Dermis blood vessel endothelial cell (primary cell): ENCODE measurements at places on chromosomes 12 and 14. TPM values are rescaled to one million over a fixed set of nuclear protein-coding genes. Genes with fewer than 3 reads are reported as not detected.

DNA sequence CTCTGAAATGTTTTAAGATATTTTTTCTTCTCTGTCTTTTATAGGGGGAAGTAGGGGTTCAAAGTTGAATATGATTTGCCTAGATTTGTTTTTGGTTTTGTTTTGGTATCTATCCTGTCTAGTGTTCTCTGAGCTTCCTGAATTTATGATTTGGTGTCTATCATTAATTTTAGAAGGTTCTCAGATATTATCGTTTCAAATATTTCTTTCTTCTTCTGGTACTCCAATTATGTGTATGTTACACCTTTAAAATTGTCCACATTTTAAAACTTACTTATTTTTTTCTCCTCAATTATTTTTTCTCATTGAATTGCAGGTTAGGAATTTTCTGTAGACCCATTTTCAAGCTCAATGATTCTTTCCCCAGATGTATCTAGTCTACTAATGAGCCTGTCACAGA is 13.8 kb upstream of the DCN start:
- no peak for DNase-seq

- DNase-seq: no peak
Measured at GRCh38 chr12:25347716-25348592, 97.2 kb upstream of the KRAS start.

- no peak for DNase-seq
Measured at GRCh38 chr12:125470838-125471783, 405.9 kb downstream of the AACS start.

DNA sequence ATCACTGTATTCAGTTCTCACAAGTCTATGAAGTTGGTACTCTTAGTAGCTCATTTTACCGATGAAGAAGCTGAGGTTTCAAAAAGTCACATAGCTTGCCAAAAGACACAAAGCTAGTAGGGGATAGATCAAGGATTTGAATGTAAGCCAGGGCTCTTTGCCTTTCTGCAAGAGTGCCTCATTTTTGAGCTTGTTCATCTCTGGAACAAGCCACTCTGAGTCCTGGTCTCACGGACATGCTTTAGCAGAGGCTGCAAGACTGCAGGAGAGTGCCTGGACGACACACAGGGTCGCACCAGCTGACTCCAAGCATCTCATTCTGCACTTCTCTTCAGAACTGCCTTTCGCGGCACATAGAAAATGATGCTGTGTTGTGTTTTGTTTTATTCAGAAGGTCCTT is 3.7 kb downstream of the NUAK1 start:
- DNase-seq: no peak

DNA sequence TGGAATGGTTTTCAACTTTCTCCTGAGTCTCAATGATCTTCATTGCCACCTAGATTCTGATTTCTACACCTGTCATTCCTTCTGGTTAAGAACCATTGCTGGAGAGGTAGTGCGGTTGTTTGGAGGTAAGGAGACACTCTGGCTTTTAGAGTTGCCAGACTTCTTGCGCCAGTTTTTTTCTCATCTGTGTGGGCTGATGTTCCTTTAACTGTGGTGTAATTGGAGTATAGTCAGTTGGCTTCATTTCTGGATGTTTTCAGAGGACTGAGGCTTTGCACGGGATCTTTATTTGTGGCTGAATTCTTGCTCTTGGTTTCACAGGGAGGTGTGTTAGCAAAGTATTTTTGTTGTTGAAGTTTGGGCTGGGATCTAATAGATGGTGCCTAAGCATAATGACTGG is 5.7 kb upstream of the CLEC4D start:
- no peak for DNase-seq

DNA sequence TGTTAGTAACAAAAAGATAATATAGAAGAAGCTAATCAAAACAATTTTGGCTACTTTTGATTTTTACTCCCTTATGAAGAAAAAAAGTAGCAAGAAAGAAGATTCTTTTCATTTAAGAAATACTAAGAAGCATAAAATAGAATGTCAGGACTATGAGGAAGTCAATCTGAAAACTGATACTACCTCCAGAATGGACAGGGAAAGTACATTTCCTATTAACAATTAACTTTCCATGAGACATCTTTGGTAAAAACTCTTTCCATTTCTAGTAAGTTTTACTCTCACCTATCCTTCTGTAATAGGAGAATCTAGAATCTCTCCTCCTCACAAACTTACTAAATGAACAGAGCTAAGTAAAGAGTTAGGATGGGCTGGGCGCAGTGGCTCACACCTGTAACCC is 51.3 kb upstream of the NPFF start:
- no peak for DNase-seq

- DNase-seq: no peak
Measured at GRCh38 chr12:47744778-47745436, 13.8 kb downstream of the RAPGEF3 start.

GRCh38 chr14:92341791-92342190 is 18.8 kb downstream of the SLC24A4 start:
- no peak for DNase-seq

- DNase-seq: no peak
Measured at GRCh38 chr12:122872815-122873361, 23.0 kb downstream of the VPS37B start.

DNA sequence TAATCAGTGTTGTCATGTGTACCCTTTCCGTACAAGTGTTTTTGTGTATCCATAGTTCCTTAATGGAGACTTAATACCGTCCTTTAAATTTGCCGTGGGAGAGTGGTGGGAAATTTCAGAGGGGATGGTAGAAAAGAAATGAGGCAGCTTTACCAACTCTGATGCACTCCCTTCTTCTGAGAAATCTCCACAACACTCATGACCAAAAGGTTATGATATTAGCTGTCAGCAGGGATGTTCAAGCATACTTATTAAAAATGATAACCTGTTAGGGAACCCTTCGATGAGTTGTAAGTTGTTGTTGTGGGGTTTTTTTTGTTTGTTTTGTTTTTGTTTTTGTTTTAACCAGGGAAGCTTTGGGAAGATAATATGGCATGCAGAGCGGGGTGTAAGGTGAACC is 12.5 kb downstream of the RAB21 start:
- DNase-seq: no peak

DNA sequence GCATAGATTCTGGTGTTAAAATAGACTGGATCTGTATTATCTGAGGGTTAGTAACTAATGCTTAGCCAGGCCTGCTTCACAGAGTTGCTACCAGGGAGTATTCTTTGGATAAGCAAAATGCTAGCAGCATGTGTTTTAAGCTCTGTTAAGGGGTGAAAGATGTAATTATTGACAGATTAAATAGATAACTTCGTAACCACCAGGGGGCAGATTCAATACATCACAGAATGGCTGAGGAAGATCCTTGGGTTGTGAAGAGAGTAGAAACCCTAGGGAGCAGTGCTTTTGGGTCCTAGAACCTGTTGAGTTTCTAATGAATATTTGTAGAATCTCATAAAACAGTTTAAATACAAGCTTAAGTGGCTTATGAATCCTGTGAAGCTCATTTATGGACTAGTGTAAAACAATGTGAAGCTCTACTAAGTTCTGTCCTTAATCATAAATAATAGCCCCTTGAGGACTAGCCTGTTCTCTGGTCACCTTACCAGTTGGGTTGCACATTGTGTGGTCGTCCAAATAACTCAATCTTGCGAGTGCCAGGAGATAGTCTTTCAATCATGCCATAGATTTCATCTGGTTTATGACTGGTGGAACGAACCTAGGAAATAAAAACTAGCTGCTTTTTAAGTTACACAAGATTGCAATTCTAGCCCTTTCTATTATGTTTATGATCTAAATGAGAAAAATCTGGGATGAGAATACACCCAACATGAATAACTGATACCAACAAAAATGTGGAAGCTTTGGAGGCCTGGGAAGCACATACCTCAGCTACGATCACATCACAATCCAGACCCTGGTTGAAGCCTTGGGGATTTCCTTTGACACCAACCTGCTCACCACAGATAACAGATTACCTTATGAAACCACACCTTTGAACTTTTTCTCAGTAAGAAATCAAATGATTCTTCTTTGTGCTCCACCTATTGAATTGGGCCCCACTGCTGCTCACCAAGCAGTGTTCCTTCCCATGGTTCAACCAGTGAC is 12.3 kb downstream of the METTL3 start:
- peak; percentile 71 for DNase-seq

- peak; percentile 61 for DNase-seq
Measured at GRCh38 chr12:130870442-130871285, 1.2 kb upstream of the RAN start.

The IFNG-AS1 gene
- not detected in 2 replicates for total RNA-seq

The MYH6 gene
- not detected in 2 replicates for total RNA-seq

The GALNT6 gene
- total RNA-seq: 19.9 and 38.8 TPM in 2 replicates

The DPF3 gene
- 1.4 and 2.9 TPM in 2 replicates for total RNA-seq

The OR6C6 gene
- not detected in 2 replicates for total RNA-seq

The ESPL1 gene
- 4.8 and 16.5 TPM in 2 replicates for total RNA-seq

The CRY1 gene
- total RNA-seq: 17.4 and 19.2 TPM in 2 replicates

The P2RX2 gene
- 0.17 TPM in 1 of 2 replicates, not detected in the other for total RNA-seq
